MM.1S (cell line): ENCODE measurements at places on chromosomes 5 and 9.

- no peak for DNase-seq
These were observed 695.5 kb downstream of the SLCO4C1 start for GRCh38 chr5:101600614-101601013.

GRCh38 chr5:58085800-58086199 is 374.1 kb downstream of the PLK2 start:
- no peak for DNase-seq

GRCh38 chr9:134781591-134782302 is 98.9 kb upstream of the FCN2 start:
- DNase-seq, result peak; percentile 10

GRCh38 chr9:136232969-136233368 is 12.6 kb downstream of the QSOX2 start:
- DNase-seq, result no peak

DNA sequence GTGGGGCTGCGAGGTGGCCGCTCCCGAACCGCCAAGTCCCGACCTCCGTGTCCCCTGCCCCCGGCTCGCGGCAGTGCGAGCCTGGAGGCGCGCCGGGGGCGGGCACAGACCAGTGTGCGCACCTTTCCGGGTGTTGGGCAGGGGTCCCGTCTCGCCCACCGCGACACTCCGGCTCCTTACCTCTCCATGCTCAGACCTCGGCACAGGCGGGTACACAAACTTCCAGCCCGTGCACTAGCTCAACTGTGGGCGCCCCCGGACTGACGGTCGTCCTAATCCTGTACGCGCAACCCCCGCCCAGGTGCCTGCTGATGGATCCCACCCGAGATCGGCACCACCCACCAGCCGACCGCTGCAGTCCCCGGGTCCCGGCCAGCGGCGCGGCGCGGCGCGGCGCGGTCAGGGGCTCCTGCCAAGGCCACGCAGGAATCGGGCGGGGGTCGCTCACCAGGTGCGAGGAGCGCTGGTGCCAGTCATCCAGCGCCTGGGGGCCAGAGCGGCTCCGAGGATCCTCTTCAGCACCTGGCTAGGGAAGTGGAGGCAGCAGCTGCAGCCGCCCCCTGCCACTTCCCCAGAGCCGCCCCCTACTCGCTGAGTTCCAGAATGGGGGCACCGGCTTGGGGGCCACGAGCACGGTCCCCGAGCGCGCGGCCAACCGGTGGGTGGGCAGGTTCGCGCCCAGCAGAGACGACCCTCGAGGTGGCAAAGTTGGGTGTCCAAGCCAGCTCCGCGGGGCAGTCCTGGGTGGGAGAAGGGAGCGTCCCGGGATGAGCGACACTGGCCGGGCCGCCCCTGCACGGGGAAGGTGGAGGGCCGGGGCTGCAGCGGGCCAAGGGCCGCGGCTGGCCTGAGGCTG is 511 bp downstream of the SEMA5A start:
- DNase-seq, result peak; percentile 24

DNA sequence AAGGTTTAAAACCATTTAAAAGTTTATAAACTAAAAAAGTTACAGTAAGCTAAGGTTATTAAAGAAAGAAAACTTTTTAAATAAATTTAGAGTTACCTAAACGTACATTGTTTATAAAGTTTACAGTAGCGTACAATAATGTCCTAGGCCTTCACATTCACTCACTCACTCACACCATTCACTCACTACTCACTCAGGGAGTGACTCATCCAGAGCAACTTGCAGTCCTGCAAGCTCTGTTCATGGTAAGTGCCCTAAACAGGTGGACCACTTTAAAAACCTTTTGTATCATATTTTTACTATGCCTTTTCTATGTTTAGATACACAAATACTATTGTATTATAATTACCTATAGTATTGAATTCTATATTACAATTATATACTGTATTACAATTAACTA is 190.8 kb upstream of the RASA1 start:
- DNase-seq, result no peak

GRCh38 chr9:133437753-133438531 is 15.8 kb downstream of the ADAMTS13 start:
- no peak for DNase-seq

GRCh38 chr5:157193699-157194424 is 13.2 kb downstream of the ITK start:
- DNase-seq, result no peak

DNA sequence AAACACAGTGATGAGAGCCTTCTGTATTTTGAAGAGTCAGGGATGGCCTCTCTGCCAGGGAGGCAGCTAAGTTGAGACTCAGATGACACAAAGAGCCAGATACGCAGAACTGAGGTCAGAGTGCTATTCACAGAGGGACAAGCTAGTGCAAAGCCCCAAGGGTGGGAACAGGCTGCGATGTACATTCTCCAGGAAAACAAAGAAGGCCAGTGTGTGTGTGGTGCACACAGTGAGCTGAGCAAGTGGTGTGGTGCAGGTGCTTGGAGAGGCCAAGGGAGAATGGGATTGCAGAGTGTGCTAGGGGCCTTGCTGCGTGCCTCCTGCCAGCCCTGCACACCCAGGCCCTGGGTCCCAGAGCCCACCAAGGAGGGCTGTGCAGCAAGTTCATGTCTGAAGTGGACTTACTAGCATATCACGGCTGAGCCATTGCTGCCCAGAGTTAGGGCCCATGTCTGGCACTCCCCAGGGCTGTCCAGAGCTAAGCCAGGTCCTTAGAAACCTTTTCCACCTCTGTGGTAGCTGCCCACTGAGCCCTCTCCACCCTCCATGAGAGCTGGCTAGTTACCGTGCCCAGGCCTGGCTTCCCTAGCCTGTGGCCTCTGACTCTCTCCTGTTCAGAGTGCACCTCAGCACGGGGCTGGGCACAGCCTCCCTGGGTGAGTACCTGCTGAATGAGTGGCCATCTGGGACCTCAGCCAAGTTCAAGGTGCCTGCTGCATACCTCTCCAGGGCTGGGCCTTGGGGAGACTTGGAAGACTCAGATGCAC is 9.3 kb downstream of the SLC25A48 start:
- DNase-seq, result no peak

DNA sequence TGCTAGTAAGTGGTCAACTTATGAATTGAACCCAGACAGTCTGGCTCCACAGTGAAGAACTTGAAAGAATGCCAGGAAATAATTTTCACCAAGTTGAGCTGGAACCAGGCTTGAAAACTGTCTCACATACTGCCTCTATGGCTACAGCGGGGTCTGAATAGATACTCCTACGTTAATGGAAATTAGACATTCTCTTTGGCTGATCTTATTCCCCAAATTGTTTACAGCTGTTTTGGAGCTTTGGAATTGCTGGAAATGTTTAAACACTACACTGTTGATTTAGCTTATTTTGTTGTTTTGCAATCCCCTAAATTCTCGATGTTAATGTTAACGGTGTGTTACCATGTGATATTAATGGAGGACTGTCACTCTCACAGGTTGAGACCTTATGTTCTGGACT is 146.4 kb downstream of the FBXL7 start:
- no peak for DNase-seq

DNA sequence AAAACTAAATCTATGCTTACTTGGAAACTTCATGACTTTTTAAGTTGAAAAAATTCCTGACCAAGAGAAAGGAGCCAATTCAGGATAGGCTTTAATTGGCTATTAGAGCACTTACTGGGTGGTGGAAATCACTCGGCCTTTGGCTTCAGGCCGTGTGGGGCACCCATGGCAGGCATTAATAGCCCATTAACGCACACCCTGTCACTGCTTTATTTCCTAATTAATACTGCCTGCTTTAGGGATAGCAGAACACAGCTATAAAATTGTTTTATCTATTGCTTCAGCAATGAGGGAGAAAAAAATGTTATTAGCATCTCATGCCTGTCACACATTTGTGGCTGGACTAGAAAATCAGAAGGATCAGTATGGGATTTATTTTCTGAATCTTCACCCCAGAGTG is 58.1 kb downstream of the PSAT1 start:
- DNase-seq, result no peak

- peak; percentile 61 for DNase-seq
These were observed 569.9 kb downstream of the RAB3C start for GRCh38 chr5:59152701-59153245.

GRCh38 chr9:87519461-87519860 is 21.8 kb downstream of the DAPK1 start:
- DNase-seq, result no peak

GRCh38 chr5:120096413-120096812 is 367.7 kb upstream of the PRR16 start:
- peak; percentile 49 for DNase-seq

GRCh38 chr5:6090079-6090654 is 288.2 kb downstream of the MED10 start:
- DNase-seq, result no peak

GRCh38 chr5:50922942-50923767 is 256.7 kb downstream of the PARP8 start:
- no peak for DNase-seq

- peak; percentile 21 for DNase-seq
These were observed 730 bp upstream of the GZMA start for GRCh38 chr5:55101556-55102276.

- DNase-seq, result peak; percentile 47
These were observed 31.4 kb upstream of the ANKRD55 start for GRCh38 chr5:56264417-56265025.

DNA sequence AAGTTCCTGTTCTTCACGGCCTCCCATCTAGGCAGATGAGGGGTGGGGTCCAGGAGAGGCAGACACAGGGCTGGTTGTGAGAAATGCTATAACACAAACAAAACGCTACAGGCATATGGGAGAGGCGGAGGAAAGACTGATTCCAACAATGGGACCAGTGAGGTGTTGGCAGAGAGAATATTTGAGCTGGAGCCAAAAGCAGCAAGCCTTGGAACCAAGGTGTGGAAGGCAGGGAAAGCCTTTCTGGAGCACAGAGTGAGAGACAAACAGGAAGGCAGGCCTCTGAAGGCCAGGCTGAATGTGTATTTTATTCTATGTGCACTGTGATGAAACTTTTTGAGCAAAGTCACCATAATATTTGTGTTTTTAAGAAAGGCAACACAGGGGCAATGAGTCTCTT is 2.9 kb downstream of the ATPSCKMT start:
- DNase-seq, result no peak

DNA sequence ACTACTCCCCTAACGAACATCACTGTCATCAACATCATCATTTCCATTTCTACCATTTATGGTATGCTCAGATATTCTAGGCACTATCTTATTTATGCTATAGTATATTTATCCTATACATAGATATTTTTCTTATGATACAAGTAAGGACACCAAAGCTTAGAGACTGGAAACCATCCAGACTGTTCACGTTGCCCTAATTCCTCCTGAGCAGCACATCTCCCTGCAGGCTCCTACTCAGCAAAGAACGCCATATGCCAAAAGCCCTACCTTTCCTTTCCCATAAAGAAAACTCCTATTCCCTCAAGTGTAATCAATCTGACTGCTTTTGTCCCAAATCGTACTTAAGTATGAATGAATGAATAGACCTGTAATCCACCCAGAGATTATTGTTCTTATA is 247.0 kb downstream of the PRELID2 start:
- DNase-seq, result no peak

DNA sequence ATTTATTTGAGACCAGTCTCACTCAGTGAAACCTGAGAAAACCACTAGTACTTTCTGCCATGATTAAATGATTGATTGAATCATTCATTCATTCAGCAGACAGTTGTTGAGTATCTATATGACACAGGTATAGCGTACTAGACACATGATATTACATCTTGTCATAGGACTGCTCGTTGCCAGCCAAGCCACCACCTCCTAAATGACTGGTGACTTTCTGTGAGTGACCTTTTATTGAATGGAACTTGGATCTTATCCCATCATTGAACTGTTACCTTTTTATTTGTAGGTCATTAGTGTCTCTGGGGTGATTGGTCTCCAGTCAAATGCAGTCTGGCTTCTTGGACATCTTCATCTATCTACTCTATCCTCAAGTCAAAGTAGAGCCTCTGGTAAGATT is 80.7 kb downstream of the HACD4 start:
- no peak for DNase-seq

GRCh38 chr5:61604076-61605025 is 272.3 kb downstream of the ZSWIM6 start:
- DNase-seq, result no peak

DNA sequence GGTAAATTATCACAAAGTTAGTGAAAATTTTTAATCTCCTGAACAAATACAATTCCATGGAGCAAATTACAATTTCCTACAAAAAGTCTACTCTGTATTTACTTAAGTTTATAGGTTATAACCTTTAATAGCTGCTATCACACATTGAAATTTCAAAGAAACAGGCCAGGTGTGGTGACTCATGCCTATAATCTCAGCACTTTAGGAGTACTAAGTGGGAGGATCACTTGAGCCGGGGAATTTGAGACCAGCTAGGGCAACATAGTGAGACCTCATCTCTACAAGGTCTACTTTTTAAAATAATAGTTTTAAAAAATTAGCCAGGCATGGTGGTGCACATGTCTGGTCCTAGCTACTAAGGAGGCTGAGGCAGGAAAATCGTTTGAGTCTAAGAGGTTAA is 50.3 kb downstream of the HINT1 start:
- DNase-seq, result no peak

DNA sequence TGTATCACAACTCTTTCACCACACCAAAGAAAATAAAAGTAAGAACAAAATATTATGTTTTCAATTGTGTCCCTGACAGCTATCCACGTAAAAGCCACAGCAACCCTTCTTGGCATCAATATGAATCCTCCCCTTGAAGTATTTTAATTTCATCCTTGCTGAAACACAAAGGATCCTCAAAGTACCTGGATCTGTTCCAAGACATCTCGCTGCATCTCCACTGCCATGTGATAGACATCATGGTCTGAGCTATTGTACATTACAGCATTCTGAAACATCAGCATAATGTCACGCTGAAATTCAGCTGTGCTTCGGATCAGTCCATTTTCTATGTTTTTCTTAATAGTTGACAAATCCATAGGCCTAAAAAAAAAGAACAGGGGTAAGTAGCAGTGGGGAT is 17.7 kb downstream of the BRD8 start:
- no peak for DNase-seq

DNA sequence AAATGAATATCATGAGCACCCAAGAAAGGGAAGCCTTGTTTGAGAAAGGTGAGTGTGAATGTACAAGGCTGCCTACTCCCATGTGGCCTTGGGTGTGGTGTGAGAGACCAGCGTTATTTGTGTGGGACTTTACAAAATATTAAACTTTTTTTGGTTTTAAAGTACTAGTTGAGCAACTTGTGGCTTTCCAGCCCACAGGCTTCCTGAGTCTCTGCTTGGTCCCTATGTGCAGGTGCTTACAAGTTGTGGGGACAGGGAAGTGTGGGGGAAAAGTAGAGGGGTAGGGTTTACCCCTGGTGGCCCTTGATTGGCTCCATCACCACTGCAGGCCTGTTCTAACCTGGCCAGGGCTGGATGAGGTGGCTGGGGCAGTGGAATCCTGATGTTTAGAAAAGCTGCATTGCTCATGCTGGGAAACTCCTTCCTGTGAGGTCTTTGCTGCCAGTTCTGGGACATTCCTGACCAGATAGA is 19.7 kb downstream of the PTTG1 start:
- DNase-seq, result no peak

GRCh38 chr5:82295144-82295543 is 17.0 kb upstream of the RPS23 start:
- no peak for DNase-seq

DNA sequence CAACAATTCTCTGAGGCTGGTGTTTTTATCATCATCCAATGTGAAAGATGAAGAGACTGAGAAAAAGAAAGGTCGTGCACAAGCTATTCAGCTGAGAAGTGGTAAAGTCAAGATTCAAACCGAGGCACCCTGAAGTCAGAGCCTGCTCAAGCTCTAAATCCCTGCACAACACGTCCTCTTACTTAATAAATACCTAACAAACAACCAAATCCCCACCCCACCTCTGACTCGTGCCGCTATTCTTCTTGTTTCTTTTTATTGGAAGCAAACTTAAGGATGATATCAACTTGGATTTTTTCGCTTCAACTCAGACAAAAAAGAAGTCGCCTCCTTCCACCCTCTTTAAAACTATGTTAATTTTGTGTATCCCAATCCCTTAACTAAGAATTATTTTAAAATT is 140.2 kb downstream of the CEP120 start:
- no peak for DNase-seq
